LNCaP clone FGC (cell line): ENCODE measurements at places on chromosomes 7 and 10.

DNA sequence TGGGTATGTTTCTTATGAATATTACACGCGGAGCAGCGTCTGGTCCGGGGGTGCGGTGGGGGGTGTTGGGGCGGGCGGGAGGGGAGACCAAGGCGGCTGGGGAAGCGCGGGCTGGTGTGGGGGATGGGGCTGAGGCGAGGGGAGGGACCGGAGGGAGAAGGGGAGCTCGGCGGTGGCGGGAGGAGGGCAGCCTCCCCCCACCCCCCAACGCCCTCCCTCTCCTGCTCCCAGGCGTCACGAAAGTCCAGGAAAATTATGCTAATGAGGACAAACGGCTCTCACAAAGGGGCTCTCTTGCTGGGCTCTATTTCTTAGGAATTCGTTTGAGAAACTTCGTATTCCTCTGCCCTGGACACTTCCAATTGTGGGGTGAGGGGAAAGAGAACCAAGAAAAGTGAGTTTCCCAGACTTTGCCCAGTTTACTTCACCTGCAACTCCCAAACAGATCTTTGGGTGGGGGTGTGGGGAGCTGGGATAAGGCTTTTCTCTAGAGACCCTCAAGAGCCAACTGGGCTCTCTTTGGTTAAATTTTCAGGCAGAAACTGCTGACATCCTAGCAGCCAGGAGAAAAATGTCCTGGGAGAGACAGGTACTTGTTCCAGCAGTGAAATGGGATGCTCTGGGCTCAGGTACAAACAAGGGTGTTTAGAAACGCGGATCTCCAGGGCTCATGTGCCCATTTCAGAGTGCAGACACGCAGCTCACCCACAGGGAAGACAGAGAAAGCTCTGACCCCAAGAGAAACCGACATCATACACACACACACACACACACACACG is 11.7 kb upstream of the HOXA2 start:
- DNase-seq, result no peak

DNA sequence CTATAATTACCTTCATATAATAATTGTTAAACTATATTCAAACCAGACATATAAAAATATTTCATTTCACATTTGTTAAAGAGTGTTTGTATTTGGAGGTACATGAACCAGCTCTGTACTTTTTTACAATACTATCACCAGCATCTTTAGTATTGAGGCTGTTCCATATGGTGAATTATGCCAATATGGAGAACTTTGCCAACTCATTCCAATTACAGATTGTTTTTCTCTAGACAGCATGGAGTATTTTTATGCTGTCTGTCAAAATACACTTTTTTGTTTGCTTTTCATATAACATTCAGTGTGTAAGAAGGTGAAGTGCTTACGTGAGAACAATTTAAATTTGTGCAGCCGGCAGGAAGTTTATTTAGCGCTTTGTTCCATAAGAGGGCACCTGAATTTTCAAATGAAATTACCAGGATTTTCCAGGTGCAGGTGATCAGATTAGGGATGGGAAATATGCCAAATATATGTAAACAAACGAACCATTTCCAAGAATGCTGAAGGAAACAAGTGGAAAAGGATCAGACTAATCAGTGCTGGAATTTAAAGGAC is 54.9 kb downstream of the SEMA3E start:
- no peak for DNase-seq

DNA sequence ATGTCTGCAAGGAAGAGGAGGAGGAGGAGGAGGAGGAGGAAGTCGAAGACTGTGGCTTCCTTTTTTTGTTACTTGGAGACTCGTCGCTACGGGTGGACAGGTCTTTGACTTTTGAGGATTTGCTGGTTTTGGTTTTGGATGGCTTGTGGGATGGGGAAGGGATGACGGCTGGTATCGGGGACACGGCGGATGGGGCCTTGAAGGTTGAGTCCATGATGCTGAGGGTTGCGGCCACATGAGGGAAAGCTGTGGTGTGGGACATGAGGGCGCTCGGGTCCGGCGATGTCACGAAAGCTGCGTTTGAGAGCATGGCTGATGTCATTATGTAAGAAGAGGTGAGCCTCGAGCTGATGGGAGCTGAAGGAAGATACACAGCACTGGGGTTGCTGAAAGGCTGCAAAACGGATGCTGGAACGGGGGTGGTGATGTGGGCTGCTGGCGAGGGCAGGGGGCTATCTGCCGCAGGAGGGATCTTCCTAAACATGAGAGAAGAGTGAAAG is 33.1 kb upstream of the EFCAB10 start:
- DNase-seq, result no peak

DNA sequence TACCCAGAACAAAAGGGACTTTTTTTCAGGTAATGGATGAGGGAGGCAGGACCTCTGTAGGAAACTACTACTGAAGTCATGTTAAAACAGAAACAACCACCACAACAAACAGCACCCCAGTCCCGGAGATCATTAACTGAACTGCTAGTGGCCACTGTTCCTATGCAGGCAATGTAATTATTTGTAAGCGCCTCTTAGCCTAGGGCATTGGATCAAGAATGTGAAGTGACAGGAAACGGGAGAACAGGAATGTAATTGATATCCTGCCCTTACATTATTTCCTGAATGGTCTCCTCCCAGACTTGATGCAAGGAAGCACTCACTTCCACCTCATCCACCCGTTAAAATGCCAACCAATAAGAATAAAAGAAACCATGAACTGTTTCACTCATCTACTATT is 16.7 kb upstream of the GAD2 start:
- DNase-seq, result no peak

DNA sequence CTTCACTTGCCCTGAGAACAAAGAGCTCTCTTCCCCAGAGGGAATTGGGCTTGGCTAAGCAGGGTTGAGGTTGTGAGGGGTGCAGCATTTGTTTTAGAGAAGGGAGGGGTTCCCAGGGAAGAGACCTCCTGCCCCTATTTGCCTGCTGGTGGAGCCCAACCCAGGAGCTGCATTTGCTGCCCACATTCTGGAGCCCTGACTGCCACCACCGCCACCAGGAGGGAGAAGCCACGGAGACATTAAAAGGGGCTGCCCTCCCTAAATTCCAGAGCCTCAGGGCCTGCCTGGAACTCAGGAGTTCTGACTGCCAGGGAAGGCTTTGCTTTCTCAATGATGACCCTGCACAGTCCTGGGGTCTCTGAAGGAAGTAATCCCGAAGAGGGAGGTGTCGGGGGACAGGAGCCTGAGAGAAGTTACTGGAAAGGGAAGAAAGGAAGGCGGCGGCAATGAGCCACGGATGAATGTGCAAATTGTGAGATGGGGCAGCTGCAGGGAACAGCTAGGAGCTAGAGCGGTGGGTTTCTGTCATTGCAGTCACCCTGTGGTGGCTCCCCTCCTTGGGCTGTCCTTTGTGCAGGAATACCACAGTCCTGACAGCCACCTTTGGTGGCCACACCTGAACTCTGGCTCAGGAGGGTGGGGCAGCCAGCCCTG is 51.3 kb downstream of the NEURL1 start:
- DNase-seq, result no peak

DNA sequence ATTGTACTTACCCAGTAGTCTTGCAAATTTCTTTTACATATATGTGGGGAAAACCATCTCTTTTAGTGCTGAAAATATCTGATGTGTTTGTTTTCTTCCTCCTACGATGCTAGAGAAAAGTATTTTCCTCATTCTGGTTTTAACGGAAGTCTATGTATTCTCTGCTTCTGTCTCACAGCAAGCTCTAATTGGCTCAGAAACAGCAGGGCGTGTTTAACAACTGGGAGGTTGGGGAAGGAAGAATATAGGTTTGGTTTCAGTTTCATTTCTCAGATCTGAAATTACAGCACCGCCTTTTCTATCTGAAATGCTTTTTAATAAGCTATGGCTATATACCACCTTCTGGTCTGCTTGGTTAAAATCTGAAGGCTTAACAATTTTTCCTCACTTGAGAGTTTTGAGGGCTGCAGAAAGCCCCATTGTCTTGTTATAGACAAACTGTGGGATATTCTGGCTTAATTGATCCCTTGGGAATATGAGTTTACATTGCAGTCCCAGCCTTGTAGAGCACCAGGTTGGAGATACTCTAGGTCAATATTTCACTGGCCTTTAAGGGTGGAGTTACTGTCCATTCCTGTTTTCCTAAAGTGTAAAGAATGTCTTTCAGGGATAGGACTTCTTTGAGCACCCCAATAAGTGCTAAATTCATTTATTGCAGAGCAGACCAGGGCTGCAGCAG is at the start of gene SAMD9:
Gene SAMD9, minus strand, starts transcription at position 128 of the 679 bp plus-strand sequence. CDS start 11,882 bp downstream, outside the sequence.
- peak; percentile 40 for DNase-seq

DNA sequence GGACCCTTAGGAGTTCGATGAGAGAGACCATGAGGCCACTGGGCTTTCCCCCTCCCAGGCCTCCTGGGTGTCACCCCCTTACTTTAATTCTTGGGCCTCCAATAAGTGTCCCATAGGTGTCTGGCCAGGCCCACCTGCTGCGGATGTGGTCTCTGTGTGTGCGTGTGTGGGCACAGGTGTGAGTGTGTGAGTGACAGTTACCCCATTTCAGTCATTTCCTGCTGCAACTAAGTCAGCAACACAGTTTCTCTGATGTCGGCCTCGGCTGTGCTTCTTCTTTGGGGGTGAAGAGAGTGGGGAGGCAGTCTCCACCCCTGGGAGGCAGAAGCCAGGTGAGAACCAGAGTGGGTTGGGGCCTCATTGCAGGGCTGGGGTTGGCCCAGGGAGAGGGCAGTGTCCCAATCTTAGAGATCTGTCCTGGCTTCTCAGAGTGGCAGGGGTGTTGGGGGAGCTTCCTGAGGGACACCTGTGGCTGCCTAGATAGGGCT is 1.5 kb downstream of the PVRIG start:
- no peak for DNase-seq

GRCh38 chr10:80281292-80281691 is 8.2 kb downstream of the MAT1A start:
- DNase-seq, result no peak

GRCh38 chr7:106089647-106090046 is 22.5 kb downstream of the SYPL1 start:
- DNase-seq, result no peak

- DNase-seq, result no peak
These were observed 121.6 kb upstream of the LYZL2 start for GRCh38 chr10:30750971-30751677.
